Neural progenitor cell (in vitro differentiated cells): ENCODE measurements at places on chromosomes 2 and 18.

DNA sequence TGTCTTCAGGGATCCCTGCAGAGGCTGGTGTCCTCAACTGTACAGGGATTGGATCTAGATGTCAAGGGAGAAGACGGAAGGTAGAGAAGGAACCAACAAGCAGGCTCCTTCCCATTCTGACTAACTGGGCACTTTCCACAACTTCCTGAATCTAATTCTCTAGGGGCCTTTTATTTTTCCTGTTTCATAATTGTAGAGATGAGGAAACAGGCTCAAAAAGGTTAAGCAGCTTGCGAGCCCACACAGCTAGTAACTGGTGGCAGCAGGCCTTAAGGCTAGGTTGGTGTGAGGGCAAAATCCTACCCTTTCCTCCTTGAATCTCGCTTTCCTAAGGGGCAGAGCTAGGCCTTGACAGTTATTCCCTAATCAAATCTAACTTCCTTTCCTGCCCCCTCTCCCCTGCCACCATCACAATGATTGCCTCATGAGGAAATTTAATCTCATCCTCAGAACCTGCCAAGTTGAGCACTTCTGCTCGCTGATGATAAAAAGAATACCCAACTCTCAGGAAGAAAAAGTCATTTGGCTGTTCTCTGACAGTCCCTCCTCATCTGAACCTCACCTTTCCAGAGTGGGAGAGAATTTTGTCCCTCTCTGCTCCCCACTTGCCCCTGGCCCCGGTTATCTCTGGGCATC is 35.7 kb upstream of the POLE4 start:
- DNase-seq, result no peak

DNA sequence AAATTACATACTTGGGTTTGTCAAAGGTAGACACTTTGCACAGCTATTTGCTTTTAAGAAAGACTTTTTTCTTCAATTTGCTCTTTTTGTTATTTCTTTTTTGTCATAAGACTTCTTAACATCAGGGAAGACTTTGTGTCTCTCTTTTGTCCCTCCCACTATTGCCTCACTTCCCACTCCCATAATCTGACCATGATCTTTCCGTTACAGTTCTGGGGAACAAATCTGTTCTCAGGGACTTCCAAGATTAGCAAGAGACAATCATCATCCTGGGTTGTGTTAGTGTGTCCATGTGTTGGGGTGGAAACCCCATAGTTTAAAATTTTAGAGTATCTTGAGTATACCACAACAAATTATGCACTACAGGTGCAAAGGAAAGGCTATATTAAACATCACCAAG is 75.3 kb downstream of the REV1 start:
- no peak for DNase-seq

DNA sequence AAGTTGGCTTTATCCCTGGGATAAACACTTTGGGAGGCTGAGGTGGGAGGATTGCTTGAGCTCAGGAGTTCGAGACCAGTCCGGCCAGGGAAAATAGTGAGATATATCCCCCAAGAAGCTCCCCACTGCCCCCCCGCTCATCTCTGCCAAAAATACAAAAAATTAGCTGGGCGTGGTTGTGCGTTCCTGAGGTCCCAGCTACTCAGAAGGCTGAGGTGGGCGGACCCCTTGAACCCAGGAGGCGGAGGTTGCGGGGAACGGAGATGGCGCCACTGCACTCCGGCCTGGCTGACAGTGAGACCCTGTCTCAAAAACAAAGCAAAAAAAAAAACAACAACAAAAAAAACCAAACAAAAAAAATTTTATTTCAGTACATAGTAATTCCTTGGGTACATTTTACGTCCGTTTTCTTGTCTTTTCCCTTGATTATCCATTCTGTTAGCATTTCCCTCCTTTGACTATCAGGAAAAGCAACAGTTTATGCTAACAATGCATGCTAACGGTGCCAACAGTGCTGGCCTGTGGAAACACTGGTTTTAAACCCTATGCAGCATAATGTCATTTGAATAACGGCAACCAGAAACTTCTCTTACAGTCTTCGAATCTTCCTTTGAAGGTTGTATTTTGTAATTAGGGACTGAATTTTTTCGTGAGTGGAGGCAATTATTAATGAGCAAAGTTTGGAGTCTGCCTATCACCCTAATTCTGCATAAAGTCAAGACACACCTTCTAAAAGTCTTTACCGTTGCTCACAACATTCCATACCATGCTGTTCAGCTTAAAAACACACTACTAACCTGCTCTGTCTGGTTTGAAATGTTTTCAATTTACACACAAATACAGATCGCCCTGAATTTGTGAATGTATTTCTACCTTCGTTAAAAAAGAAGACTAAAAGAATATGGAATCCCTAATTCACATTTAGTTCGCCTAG is 721 bp upstream of the MIB1 start:
- DNase-seq, result peak; percentile 22

DNA sequence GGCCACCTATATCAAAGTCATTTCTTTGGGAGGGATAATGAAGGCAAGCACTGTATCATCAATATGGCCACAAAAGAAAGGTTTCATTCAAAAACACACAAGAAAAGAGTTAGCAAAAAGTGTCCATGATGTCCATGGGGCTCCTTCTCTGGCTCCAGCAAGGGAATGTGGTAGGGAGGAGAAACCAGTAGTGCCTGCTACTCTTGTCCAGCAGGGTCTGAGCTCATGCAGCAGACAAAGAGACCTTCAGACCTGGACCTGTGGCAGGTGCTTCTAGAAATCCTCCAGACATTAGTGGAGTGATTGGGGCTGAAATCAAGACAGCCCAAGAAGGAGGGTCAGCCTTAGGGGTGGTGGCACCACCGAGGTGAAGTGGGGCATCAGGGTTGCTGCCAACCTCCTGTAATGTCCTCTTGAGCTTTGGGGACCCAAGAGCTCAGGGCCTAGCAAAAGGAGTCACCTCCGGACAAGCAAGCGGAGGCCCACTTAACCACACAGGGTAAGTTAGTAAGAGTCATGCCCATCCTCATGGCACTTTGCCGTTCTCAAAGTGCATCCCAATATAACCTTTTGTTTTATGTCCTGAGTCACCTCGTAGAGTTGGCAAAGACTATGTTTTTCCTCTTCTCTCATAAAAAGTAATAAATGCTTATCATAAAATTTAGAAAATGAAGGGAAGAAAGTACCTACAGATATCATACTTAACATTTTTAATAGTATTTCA is 112.6 kb upstream of the YPEL5 start:
- no peak for DNase-seq
